Nephron progenitor cell (in vitro differentiated cells): ENCODE measurements at places on chromosomes 5 and 9.
A peak's percentile ranks its signal among the peaks of the same experiment; 100 is the strongest.

GRCh38 chr9:116980582-116981120 lies 293.5 kb downstream of the TRIM32 start:
- DNase-seq = no peak

- DNase-seq = peak; percentile 8
These were observed 1.7 kb upstream of the AGTPBP1 start for GRCh38 chr9:85743275-85744128.

DNA sequence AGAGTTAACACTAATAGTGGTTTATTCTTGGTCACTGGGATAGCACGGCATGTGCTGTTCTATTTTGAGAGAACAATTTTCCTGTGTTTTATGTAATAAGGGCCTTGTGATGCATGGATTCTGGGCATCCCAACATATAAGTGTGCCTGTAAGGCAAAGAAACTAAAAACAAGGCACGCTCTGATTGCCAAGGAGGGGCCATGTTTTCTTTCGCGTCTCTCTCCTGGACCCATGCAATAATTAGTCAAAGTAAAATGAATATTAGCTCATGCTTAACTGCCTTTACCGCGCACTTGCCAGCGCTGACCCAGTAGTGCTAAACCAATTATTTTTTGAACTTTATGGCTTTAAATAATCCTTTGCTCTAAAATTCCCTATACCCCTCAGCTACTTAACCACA lies 140.9 kb downstream of the PSAT1 start:
- DNase-seq = no peak

DNA sequence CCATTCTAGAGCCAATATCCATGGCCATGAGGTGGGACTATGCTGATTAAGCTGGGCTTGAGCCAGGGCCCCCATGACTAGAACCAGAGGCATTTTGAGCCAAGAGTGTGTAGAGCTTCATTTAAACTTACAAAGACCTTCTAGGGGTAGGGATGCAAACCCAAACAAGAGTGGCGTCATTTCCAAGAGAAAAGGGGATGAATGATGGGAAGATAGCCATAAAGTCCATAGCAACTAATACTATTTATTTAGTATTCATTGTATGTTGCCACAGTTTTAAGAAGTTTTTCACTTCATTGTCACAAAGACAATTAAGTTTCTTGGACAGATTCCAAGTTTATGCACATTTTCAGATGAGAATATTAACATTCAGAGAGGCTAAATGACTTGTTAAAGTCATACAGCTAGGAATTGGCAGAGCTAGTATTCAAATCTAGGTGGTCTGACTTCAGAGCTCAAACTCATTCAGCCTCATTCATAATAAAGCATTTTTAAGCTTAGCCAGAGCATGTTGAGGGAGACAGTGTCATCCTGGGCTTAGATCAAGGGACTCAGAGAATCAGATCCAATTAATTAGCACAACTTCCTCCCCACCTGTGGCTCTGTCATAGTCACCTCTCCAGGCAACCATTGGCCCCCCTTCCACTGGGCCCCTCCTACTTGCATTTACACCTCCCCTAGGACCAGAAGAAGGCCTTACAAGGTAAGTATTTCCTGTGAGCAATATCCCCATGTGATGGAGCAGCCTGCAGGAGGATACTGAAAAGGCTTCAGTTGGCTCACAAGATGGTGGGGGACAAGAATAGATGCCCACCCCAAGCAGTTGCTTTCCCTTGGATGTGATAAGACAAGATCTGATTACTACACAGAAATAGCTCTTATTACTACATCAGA lies 95.0 kb upstream of the PCSK1 start:
- no peak for DNase-seq

GRCh38 chr9:104765138-104765537 lies 1.2 kb downstream of the NIPSNAP3B start:
- DNase-seq = no peak

- DNase-seq = no peak
These were observed 64.9 kb downstream of the SERINC5 start for GRCh38 chr5:80190960-80191359.

DNA sequence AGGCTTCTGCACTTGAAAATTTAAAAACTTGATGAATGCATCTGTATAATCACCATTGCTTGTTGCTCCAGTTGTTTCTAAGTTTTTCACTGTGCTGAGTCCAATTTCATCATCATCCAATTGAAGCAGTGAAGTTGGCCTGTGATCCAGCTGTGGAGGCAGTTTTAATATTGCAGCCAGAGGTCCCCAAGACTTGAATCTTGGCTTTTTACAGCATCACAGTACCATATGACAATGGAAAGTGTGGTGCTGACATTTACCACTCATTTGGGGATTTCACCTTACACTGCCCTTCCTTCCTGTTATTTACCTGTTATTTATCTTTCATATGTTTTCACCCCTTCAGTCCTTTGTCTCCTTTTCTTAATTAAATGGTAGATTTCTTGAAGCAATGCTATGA lies 76.2 kb upstream of the SPIN1 start:
- no peak for DNase-seq
